Fibroblast of skin of left quadriceps (primary cell): ENCODE measurements at places on chromosomes 5 and 9.

- DNase-seq, result no peak
These were observed 750.3 kb downstream of the MAT2B start for GRCh38 chr5:164255598-164256213.

GRCh38 chr9:135241381-135242048 is 154.0 kb downstream of the OLFM1 start:
- DNase-seq, result no peak

GRCh38 chr9:68522131-68522530 is 18.6 kb downstream of the TMEM252 start:
- DNase-seq, result no peak

DNA sequence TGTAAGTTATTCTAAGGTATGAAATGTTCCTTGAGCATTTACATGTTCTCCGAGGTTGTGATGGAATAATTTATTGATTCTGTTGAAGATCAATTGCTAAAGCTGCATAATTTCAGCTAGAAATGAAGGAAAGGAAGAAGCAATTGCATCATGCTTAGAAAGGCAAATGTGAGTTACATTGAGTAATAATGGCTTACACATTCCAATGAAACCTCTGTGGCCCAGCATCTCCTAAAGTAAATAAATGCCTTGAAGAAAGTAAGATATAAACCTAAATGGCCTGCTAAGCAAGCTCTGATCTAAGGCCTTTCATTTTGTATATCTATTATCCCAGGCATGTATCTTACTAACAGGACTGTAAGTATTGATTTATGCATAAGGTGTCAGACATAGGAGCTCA is 677.3 kb upstream of the RGMB start:
- DNase-seq, result peak; percentile 67

DNA sequence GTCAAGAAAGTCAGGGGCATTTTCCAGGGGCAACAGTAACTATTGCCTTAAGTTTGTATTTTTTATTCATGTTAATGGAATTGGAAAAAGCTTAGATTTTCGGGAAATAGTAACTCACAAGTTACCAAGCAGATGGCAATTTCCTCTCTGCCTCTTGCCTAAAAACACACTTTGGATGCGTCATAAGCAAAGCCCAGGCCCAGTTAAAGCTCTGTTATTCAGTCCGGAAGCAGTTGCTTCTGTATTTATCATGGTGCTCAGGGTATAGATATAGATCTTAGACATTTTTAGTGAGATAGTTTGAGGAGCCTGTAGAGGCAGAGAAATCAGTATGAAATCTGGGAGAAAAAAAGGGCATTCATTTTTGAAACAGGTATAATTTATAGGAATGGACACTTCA is 260.3 kb upstream of the TNC start:
- DNase-seq, result no peak

DNA sequence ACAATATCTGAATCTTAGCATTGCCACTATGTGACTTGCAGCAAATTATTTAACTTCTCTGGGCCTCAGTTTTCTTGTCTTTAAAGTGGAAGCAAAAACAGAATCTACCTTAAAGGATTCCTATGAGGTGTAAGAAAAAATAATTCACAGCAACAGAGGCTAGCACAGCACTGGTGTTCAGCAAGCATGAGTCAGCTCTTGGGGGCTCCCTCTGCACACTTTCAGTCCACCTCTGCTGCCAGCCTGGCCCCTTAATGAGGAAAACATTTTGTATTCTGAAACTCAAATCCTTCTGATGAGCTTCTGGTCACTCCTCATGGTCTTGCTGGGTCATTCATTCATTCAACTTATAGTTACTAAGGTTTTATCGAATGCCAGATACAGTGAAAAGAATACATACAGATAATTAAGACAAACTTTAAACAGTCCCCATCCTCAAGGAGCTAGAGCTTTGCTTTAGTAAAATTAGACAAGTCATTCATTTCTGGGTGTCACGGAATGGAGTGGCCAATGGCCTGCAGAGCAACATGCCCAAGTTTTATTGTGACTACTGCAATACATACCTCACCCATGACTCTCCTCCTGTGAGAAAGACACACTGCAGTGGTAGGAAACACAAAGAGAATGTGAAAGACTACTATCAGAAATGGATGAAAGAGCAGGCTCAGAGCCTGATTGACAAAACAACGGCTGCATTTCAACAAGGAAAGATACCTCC is 26.8 kb upstream of the IQGAP2 start:
- DNase-seq, result no peak

GRCh38 chr9:99722877-99723276 is 98.8 kb upstream of the NR4A3 start:
- DNase-seq, result no peak

GRCh38 chr9:8863886-8864544 is 1064.4 kb upstream of the DMAC1 start:
- no peak for DNase-seq

DNA sequence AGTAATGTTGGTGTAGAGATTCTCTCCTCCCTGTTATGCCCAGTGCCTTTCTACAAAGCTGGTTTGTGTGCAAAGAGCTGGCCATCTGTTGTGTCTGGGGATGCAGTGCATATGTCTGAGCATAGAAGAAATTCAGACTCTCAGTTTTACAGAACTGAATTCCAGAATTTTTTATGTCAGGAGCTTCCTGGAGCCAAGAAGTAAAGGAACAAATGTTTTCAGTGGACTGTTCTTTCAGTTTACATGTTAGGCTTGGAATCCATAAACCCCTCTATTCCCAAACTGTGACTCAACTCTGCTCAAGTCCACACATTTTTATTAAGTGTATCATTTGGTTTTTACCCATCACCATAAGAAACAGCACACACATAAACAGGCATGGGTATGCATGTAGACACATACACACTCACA is 366.0 kb downstream of the BRINP1 start:
- peak; percentile 70 for DNase-seq

- DNase-seq, result no peak
These were observed 39.3 kb downstream of the NUDT12 start for GRCh38 chr5:103523319-103523718.

GRCh38 chr9:101628173-101628572 is 33.4 kb upstream of the PPP3R2 start:
- DNase-seq, result no peak

DNA sequence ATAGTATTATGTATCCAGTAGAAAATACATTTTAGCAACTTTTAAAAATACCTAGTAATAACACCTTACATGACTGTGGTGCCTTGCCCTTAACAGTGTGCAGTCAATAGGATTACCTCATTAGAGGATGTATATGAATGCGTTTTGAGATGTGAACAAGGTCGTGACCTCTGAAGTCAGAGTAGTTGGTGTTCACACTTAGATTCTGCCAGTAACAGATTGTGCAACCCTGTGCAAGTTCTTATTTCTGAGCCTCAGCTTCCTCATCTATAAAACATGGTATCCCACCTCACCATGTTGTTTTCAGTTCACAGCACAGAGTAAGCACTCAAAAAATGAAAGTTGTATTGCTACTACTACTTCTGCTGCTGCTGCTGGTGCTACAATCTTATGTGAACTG is 347.3 kb downstream of the KDM4C start:
- DNase-seq, result no peak

DNA sequence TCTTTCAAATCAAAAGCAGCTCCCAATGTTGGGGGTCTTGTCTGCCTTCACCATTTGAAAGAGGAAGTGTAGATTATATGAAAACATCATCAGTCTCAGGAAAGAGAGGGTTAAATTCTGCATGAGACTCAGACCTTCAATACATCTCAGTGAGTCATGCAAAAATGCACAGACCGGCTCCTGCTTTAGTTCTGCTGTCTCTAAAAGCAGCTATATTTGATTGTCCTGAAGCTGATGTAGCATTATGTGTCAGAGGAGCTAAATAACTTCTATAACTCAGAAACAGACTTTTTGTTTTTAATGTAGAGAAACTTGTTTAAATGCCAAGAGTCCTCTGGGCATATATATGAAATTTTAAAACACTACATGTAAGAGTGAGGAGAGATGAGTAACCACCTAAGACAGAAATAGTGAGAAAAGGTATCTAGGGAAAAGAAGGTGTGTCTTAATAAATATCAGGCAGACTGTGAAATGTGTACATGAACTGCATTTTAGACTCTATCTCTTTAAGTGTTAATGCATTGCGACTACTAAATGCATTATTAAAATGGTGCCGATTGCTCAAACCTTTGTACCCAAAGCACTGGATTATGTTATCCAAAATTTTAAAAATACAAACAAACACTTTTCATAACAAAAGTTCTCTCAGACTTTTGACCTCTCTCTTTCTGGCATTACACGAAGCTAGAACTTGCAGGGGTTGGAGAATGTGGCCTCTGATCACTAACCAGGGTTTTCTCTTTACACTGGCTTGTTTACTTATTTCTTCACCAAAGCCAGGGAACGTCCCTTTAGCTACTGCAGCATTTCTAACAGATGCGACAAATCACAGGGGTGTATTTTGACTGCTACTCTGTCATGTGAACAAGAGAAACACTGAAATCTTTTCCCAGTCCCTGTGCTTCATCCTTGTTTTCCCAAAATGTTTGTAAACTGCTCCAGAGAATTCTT is 302.3 kb downstream of the ARL15 start:
- no peak for DNase-seq

DNA sequence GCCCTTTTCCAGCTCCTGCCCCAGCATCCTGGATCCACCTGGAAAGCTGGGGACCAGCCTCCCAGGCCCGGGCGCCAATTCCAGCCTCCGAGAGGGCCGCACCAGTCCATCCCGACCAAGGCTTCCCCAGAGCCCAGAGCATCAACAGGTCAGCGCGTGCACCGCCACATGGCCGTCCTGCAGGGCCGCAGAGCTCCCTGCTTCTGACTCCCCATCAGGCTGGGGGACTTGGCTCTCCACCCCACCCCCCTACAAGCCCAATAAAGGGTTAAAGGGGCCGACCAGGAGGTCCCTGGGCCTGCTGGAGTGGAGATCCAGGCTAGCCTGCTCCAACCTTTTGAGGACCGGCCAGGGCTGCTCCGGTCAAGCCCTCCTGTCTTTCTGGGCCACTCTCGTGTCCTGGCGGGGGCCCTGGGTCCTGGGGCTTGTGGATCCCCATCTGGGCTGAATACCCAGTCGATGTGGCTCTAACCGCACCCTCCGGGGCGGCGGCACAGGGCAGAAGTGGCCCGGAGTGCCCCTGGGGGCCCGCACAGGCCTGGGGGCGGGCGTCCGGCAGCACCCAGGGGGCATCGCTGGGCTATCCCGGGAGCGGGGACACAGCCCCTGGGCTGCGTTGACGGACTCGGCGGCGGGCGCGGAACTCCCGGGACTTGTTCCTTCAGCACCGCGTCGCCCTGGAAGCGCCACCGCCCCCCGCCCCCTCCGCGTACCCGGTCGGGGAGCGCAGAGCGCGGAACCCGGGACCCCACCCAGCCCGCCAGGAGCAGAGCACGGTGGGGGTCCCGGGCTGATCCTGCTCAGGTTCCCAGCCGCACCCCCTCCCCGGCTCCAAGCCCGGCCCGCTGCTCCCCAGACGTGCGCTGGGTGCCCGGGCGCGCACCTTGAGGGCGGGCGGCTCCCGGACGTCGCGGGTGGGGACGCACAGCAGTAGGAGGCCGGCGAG is 590 bp downstream of the ENTPD2 start:
- no peak for DNase-seq

DNA sequence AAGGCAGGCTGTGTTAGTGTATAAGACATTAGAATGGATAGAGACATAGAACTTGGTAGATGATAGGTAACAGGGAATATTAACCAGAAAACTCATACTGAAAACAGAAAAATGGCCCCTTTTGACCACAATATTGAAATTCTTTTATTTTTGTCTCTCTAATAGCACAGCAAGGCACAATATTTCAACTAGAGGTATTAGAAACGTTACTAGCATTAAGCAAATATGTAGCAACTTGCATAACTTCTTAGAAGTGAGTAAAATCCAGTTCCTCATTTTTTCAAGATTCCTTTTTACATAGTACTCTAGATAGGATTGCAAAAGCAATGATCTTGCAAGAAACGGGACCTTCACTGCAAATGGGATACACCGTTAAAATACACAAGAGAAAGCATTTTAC is 102.7 kb upstream of the VCAN start:
- DNase-seq, result no peak
